ENCODE measurements at places on chromosomes 1 and 21.

DNA sequence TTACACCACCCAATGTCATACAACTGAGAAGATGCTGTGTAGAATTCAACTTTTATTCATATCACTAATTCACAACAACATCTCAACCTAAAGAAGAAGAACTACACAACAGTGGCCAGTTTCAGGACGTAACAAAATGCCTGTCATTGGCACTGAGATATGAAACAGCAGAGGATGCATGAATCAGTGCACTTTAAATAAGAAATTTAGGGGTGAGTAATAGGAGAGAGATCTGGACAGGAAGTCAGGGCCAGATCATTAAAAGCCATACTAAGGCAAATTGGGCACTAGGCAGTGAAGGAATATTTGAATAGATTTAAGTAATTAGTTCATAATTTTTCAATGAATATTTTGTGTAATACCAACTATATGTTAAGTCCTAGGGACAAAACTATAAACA lies 510.5 kb downstream of the PLPP3 start:
- no peak for DNase-seq

- DNase-seq: no peak
These were observed 19.1 kb downstream of the DDAH1 start for GRCh38 chr1:85445906-85446305.

- DNase-seq: no peak
These were observed 31.2 kb downstream of the KCNA10 start for GRCh38 chr1:110487726-110488125.

- DNase-seq: no peak
These were observed 348.7 kb downstream of the CHRM3 start for GRCh38 chr1:239735111-239735510.

GRCh38 chr1:111731956-111732355 lies 7.2 kb downstream of the INKA2 start:
- DNase-seq: no peak

- DNase-seq: no peak
These were observed 30.4 kb downstream of the PLXNA2 start for GRCh38 chr1:208213786-208214185.

GRCh38 chr1:232611834-232612233 lies 18.1 kb downstream of the SIPA1L2 start:
- no peak for DNase-seq

- DNase-seq: no peak
These were observed 24.6 kb upstream of the NEK7 start for GRCh38 chr1:198132060-198132781.

- no peak for DNase-seq
These were observed 50.3 kb downstream of the ARHGEF16 start for GRCh38 chr1:3504822-3505153.

GRCh38 chr1:152039461-152039860 lies 2.7 kb upstream of the S100A11 start:
- no peak for DNase-seq

DNA sequence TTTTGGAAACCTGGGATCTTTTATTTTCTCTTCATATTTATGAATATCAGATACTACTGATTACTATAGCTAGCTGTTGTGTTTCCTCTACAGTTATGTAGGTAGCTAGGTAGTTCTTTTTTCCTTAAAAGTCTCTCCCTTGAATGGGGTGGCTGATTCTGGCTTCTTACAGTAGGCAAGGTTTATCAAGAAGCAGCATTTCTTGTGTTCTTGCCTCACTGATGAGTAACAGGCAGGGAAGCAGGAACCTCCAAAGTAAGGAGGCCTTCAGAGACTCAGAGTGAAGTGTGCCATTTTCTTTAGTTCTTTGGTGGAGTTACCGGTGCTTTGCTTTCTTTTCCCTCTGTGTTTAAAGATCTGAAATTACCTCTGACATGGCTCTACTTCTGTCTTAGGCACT lies 56.0 kb downstream of the ZMYM4 start:
- no peak for DNase-seq

GRCh38 chr21:45544449-45545235 lies 2.4 kb upstream of the SLC19A1 start:
- no peak for DNase-seq

- DNase-seq: no peak
These were observed 4.3 kb downstream of the METTL13 start for GRCh38 chr1:171785766-171786165.

DNA sequence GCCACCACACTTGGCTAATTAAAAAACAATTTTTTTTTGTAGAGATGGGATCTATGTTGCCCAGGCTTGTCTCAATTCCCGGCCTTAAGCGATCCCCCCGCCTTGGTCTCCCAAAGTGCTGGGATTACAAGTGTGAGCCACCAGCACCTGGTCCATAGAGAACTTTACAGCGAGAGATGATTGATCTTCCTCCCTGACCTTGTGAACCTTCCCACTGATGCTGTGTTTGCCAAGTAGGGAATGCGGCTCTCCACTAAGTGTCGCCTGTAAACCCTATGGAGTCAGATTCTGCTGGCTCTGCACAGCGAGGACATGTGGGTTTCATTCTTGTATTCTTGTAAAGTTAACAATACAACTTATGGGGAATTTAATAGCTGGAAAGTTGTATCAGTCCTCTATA lies 81.3 kb upstream of the LYST start:
- DNase-seq: no peak

GRCh38 chr1:27148591-27148990 lies 6.3 kb downstream of the SLC9A1 start:
- DNase-seq: no peak

DNA sequence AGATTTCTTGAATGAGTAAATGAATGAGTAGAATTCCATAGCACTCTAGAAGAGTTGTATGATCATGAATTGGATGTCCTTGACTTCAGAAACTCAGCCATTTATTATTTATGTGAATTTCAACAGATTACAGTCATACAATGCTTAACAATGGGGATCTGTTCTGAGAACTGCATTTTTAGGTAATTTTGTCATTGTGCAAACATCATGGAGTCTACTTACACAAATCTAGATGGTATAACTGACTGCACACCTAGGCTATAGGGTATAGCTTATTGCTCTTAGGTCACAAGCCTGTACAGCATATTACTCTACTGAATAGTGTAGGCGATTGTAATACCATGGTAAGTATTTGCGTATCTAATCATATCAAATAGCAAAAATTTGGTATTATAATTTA lies 59.6 kb downstream of the PRRX1 start:
- DNase-seq: no peak

DNA sequence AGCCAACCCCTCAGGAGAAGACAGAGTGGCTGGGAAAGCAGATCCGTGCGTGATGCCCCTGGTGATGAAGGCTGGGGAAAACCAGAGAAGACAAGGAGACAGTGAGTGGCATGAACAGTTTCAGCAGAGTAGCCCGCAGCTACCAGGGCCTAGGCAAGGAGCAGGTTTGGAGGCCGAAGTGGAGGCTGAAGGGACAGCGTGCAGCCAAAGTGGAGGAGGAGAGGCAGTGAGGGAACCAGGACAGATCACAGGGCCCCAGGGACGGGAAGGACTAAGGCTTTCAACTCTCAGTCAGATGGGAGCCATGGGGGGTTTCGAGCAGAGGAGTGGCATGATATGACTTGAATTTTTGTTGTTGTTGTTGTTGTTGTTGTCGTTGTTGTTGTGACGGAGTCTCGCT lies 59.9 kb upstream of the SELENON start:
- no peak for DNase-seq

DNA sequence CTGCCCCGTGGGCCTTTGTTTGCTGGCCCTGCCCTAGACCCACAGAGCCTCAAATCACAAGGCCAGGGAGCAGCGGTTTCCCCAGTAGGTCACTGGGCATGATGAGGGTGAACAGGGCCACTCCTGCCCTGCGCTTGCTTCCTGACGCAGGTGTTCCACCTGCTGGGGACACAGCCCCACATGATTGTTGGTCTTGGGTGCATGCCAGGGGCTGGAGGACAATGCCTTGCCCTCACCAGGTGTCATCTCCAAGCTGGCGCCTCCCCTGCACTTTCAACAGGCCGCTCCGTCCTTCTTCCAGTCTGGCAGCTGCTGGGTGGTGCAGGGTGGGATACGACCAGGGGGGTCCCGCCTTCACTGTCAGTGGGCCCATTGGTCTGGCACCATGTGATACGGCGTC lies 24.3 kb downstream of the IL10RB start:
- DNase-seq: no peak

GRCh38 chr1:226470921-226471866 lies 63.3 kb upstream of the PARP1 start:
- no peak for DNase-seq

- no peak for DNase-seq
These were observed 104.4 kb downstream of the GALNT2 start for GRCh38 chr1:230171356-230172015.

DNA sequence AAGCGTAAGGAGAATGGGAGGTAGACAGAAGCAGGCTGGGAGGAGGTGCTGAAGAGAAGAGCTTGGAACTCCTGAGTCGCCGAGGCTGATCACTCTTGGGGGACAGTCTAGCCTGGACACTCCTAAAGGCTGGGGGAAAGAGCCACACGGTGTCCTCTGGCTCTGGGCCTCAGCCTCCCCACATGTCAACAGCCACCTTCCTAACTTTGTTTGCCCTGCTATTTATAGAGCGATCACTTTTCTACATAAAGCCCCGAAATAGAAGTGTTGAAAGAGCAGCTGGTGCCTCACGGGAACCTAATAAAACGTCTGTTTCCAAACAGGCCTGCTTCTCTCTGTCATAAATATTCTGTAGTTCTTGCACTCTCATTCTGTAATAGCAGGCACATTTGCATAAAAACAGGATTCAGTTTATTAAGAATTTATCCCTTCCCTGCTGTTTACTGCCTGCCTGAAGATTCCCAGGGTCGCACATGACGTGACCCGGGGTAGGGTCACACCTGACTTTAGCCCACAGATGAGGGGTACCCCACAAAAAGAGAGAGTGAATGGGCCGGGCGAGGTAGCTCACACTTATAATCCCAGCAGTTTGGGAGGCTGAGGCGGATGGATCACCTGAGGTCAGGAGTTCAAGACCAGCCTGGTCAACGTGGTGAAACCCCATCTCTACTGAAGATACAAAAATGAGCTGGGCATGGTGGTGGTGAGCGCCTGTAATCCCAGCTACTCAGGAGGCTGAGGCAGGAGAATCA lies 212.5 kb downstream of the TOMM20 start:
- DNase-seq: no peak

GRCh38 chr1:169460191-169460833 lies 25.4 kb downstream of the SLC19A2 start:
- no peak for DNase-seq

GRCh38 chr1:151062741-151063371 lies 2.7 kb downstream of the MLLT11 start:
- DNase-seq: no peak

- DNase-seq: no peak
These were observed at the start of gene KLHDC7A for GRCh38 chr1:18480315-18481189. Gene KLHDC7A (plus strand): TSS chr1:18480930. CDS start chr1:18480982, 52 bp downstream.

DNA sequence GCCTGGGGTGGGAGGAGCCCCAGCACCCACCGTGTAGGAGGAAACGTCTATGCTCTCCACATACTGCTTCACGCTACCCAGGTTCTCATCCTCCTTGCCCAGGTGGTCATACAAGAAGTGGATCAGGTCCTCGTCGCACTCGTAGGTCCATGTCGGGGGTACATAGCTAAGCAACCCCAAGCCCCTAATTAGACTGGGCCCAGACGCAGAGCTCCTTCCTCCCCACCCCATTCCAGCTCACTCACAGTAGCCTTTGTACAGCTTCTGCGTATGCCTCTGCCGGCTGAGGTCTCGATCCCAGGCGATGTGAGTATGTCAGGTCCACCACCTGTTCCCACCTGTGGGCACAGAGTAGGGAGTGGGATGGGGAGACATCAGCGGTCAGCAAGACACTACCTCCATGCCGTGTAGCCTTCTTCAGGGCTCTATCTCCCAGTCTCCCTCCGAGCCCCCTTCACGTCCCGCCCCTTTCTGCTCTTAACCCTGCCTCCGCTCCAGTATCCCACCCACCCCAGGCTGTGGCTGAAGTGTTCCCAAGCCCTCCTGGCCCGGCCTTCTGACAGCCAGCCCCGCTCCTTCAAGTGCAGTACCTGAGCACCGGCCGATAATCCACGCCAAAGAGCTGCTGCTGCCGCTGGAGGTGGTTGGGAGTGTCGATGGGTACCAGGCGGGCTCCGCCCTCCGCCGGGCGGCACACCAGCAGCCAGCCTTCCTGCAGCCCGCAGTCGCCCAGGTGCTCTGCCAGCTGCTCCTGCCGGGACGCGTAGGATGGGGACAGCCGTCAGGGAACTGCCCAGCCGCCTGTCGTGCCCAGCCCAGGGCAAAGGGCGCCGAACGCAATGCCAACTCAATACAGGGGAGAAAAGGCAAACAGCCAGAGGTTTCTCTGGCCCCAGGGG lies 919 bp downstream of the HECTD3 start:
- DNase-seq: no peak

DNA sequence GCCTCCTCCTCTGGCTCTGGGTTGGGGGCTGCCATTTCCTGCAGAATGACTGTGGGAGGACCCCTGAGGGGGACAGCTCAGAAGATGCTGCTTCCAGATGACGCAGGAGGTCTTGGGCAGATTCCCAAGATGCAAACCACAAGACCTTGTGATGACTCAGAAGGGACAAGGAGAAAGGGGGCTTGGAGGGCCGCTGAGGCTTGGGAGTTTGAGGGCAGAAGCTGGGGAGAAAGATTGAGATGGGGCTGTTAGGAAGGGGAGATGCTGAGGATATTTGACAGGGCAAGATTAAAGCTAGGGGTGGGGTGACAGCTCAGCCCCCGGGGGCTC lies 7.5 kb downstream of the PTPRU start:
- no peak for DNase-seq

DNA sequence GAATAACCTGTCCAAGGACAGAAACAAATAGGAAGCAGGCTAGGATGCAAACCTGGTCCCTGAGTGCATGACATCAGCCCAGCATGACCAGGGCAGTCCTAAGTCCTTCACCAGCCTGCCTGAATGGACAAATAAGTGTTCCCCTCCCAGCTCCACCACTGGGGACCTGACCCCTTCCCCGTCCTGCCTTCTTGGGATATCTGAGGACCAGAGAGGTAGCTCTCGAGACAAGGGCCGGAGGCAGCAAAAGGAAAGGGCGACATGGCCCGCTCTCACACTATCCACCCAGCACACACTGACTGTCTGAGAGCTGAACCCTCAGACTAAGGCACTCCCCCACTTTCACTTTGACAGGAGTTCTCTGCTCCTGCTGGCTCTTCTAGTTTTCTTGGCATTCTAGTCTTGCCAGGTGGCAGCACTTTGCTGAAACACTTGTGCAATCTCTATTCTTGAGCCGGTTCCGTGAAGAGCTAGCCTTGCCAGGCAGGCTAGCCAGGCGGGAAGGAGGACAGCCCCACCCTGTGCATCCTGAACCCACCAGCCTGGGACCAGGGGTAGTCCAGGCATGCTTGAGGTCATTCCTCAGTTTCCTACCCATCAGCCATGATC lies 251.1 kb upstream of the RAB4A start:
- no peak for DNase-seq

GRCh38 chr1:197733324-197733723 lies 42.0 kb downstream of the DENND1B start:
- no peak for DNase-seq

GRCh38 chr1:216448011-216448510 lies 24.8 kb upstream of the USH2A start:
- no peak for DNase-seq

Data from stimulated activated CD4-positive, alpha-beta T cell treated with anti-CD3 and anti-CD28 coated beads, Interleukin-15, amount 100 ng/mL, for 1 hour (primary cell).